IMR-90 (cell line): ENCODE measurements at places on chromosomes 7 and 10. TPM values are rescaled to one million over a fixed set of nuclear protein-coding genes. Genes with fewer than 3 reads are reported as not detected.

- DNase-seq, result no peak
Observed at GRCh38 chr10:112448888-112449287, 1.9 kb downstream of the VTI1A start.

GRCh38 chr10:96290368-96291133, 13.7 kb upstream of the DNTT start:
- no peak for DNase-seq

DNA sequence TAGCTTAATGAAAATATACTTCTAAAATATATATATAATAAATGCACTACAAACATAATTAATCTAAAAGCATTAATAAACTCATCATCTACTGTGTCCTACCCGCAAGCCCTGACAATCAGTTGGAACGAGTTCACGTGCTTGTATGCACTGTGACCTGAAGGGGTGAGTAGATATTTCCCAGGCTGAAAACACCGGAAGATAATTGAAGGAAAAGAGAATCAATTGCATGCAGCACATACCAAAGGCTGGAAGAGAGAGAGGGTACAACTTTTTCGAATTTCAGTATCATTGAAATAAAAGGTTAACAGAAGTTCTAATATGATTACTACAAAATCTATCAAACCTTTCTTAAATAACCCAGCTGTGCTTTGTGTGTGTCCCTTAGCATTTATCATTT, 94.6 kb downstream of the SEMA3C start:
- DNase-seq, result no peak

DNA sequence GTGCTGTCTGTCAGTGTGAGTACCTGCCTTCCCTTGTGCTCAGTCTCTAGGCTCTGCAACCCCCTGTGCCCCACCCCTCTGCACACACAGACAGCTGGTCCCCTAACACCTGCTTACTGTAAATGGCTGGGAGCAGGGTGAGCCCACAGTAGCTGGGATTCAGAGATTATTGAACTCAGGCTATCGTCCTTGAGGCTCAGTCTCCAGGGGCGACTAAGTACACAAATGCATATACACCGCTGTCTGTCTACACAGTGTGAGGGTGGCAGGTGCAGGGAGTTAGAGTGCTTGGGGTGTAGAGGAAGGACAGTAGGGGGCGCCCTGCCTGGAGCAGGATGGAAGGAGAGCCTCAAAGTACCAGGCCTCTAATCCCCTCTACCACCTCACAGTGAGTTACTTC, 12.9 kb downstream of the UPP1 start:
- DNase-seq, result no peak

- no peak for DNase-seq
Observed at GRCh38 chr10:114064151-114065048, 20.7 kb downstream of the ADRB1 start.

GRCh38 chr7:89666136-89666835, 488.0 kb upstream of the STEAP1 start:
- no peak for DNase-seq

Gene ARHGAP21
- polyA plus RNA-seq, result 43.3 and 44.9 TPM in 2 replicates

Gene GUSB
- 47.7 and 55.0 TPM in 2 replicates for polyA plus RNA-seq

Gene CTAGE4
- polyA plus RNA-seq, result 0.03 TPM in 1 of 2 replicates, not detected in the other

Gene KNDC1
- polyA plus RNA-seq, result 1.1 TPM in 2 replicates

Gene IPMK
- 0.69 and 0.89 TPM in 2 replicates for polyA plus RNA-seq
